ENCODE measurements at places on chromosomes 5 and 9.

- no peak for DNase-seq
These were observed 62.8 kb downstream of the GNA14 start for GRCh38 chr9:77585335-77585786.

DNA sequence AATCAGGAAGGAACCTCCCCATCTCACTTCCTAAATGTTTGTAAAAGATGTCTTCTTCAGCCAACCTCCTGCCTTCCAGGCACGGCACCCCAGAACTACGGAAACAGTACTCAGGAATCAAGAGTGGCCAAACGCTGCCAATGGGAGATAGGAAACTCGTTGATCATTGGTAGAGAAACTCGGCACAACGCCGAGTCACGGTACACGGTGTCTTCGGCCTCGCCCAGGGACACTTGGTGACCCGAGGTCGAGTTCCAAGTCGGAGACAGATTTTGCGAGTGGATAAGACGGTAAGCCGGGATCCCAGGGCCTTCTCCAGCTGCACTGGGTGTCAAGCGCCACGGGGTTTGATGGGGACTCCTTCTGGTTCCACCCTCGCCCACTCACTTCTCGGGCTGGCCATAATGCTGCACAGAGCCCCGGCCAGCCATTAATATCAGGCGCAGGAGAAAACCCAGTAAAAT, 343 bp downstream of the KIAA0825 start:
- DNase-seq, result no peak

DNA sequence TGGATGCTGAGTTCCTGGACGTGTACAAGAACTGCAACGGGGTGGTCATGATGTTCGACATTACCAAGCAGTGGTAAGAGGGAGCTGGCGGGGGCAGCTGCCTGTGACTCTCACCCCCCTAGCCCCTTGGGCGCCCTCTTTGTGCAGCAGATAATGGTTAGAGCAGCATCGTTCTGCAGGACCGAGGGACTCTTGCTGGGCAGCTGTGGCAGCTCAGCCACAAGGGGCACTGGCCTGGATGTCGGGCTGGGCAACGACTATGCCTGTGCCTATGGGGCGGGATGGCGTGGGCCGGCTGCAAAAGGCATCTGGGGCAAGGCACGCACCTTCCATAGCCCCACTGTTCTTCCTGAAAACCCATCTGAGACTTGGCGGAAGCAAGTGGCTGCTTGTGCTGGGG, 12.9 kb upstream of the AJM1 start:
- DNase-seq, result no peak

DNA sequence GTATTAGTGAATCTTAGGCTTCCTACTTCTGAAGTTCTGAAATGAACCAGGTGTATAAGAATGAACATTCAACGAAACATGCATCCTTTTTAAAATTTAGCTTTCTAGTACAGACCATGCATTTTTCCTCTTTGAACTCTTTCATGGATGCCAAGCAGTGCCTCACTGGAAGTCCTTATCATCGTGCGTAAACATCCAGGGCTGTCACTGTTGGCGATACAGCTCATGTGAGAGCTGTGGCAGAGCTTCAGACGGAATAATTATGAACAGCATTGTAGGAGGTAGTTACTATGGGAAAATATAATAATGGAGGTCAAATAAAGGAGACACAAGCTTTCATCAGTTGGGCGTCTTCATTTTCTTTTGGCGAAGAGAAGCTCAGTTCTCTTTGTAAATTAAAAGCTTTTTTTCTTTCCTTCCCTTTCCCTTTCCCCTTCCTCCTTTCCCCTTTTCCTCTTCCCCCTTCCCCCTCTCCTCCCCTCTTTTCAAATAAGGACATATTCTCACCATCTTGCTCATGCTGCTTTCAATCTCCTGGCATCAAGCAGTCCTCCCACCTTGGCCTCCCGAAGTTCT, 167.3 kb downstream of the KDM4C start:
- DNase-seq, result no peak

DNA sequence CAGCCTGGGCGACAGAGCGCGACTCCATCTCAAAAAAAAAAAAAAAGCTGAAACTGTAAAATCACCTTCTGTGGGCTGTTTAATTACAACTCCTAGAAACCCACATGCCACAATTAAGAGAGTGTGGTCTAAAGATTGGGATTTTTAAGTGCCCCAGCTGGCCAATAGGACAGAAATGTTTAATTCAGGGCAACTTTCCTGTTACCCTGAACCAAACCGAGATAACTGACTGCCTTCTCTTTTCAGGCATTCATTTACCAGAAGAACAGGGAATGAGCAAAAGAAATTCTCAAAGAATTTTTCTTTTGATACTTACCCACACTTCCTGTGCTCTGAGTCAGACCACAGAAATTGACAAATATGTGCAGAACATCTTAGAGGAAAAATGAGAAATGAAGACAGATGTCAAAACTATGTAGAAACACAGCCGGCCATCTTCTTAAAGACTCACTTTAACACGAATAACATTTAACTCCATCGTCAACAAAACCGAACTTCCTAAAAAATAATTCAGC, 221.3 kb upstream of the DAPK1 start:
- DNase-seq, result no peak

- DNase-seq, result no peak
These were observed 32.0 kb downstream of the HAVCR1 start for GRCh38 chr5:157026789-157027424.

DNA sequence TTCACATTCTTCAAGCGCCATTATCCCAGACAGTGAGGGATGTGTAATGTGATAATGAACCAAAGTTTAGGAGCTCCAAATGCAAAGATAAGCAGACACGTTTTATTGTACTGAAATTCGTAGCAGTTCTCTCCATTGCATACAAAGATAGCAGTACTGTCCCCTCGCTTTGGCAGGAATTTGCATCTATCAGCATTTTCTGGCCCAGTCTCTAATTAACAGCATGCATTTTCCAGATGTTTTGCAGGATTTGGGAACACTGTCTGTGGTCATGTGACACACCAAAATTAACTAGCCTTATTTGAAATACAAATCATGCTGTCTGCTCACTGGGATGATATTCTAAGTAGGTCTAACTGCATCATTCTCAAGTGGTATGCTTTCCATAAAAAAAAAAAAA, 235.9 kb upstream of the TRPM3 start:
- DNase-seq, result no peak

DNA sequence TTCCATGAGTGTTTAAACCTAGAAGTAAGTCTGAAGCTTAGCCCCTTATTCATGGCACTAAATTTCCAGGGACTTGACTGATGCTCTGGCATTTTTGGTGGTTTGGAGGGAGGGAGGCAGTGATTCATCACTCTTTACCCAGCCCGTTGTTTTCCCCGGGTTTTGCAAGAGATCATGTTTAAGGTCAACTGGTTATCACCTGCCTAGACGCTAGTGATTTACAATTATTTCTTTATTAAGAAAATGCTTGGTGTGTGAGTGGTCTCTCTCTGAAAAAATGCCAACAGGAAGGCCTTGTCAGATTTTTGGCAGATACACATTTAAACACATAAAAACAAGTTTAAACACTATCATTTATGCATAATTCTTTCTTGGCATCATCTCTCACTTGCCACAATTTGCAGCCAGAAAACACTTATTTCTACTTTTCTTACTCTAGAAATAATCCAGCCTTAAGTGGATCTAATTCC, 737.9 kb upstream of the ZNF608 start:
- DNase-seq, result no peak

DNA sequence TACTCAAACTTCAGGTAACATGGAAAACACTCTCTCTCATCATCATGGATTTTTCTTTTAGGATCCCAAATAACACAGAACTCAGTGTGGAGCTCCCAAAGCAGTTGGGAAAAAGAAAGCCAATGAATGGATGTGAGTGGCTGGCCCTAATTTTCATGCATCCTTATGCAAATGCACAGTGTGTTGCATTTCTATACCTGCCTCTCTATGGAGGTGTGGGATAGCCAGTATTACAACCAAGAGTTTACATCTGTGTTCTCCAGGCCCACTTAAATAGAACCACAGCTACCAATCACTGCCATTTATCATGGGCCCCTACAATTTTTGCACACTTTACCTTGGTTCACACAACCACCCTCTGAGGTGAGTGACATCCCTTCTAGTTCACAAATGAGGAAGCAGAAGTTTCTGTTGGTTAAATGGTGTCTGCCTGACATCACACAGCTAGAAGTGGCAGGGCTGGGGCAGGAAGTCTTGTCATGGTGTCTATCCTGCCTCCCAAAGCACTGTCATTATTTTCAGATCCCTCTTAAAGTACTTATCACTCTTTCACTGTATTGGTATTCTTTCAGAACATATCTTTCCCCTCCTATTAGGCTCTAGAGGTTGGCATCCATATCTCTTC, 17.3 kb downstream of the MAMDC2 start:
- DNase-seq, result no peak

DNA sequence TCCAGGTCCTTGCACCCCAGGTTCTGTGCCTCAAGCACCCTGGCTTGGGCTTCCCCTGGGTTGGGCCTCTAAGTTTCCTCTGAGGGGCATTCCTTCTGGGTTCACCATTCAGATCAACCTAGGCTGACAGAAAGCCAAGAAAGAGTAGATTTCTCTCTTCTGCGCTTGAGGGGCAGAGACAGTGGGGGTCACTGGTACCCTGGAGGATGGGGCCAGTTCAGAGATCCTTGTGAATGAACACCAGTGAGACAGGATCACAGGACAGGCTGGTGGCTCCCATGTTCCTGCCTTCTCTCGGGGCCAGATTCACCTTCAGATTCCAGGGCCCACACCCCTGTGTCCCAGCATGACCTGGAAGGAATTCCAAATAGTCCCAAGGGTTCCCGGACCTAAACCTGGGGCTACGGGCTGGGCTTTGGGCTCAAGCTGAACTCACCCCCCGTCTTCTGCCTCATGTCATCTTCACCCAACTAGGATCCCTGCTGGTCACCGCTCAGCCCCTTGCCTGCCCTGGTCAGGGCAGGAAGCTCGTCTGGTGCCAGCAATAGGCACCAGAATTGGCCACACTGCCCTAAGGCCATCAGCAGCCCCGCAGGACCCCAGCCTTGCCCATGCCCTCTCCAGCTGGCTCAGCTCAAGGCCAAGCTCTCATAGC, 91.8 kb upstream of the MVB12B start:
- no peak for DNase-seq

DNA sequence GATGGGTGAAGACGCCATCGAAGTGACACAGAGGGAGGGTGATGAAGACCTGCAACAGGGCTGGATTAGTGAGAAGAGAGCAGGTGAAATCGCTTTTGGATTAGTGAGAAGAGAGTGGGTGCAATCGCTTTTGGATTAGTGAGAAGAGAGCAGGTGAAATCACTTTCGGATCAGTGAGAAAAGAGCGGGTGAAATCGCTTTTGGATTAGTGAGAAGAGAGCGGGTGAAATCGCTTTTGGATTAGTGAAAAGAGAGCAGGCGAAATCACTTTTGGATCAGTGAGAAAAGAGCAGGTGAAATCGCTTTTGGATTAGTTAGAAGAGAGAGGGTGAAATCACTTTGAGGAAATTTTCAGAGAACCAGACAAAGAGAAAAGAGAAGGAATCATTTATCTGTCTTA, 67.2 kb upstream of the TRIO start:
- no peak for DNase-seq

DNA sequence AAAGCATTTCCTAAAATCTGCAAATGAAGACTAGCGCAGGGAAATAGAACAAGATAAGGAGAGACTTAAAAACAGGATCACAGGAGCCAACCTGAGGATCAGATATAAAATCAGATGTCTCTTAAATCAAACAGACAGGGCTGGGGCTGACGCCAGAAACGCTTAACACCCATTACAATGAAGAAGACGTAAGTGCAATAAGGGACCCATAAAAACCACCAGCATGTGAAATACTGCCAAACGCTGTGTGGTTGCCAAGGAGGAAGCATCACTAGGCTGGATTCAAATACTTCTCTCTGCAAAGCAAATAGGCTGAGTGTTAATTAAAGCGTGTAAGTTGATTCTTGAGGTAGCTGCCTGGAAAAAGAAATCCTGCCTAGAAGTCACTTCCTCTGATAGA, 74.4 kb upstream of the ATP10B start:
- DNase-seq, result no peak

- no peak for DNase-seq
These were observed 794.0 kb downstream of the EFNA5 start for GRCh38 chr5:106876665-106877194.

- no peak for DNase-seq
These were observed 231.4 kb upstream of the TRPM3 start for GRCh38 chr9:71352837-71353236.
